ENCODE measurements at places on chromosomes 13 and 19.

GRCh38 chr19:23481043-23481442 lies 85.8 kb upstream of the ZNF91 start:
- DNase-seq, result no peak

DNA sequence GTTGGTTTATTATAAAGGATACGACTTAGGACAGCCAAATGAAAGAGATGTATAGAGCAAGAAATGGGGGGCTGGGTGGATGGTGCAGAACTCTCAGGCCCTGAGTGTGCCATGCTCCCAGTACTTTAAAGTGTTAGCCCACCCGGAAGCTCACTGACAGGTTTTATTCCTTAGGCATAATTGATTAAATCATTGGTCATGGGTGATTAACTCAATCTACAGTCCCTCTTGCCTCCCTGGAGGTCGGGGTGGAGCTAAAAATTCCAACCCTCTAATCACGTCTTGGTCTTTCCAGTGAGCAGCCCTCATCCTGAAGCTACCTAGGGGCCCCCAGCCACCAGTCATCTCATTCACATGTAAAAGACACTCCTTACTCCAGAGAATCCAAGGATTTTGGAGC lies 9.9 kb upstream of the LEUTX start:
- no peak for DNase-seq

DNA sequence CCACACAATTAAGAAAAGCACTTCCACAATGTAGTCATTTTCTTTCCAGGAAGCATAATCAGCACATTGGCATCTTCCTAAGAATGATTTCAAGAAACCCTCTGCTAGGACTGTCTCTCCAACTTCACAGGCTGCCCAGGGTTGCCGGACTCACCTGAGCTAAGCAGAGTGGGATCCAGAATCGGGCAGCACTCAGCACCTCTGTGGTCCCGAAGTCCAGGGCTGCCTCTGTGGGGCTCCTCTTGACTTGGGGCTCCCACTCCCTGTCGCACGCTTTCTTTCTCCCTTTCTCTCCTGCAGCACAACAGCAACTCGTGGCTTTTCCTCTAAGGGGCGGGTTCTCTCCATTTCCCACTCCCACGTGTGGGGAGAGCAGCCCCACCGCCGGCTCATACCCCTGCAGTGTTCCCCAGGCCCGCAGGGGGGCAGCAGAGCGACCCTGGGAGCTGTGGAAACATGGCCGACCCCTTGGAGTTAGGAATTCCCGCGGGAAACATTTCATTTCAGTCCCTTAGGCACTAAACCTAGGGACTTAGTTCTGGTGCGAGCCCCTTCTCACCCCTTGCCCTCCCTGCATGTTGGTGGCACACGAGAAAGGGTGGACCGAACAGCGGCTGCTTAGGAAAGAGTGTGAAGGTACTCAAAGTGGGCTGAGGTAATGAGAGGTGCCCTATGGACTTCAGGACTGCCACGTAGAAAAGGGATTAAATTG lies at the start of gene TMEM272:
Gene TMEM272, minus strand, starts transcription at position 316 of the 712 bp plus-strand sequence. CDS start 6,647 bp downstream, outside the sequence.
- no peak for DNase-seq

DNA sequence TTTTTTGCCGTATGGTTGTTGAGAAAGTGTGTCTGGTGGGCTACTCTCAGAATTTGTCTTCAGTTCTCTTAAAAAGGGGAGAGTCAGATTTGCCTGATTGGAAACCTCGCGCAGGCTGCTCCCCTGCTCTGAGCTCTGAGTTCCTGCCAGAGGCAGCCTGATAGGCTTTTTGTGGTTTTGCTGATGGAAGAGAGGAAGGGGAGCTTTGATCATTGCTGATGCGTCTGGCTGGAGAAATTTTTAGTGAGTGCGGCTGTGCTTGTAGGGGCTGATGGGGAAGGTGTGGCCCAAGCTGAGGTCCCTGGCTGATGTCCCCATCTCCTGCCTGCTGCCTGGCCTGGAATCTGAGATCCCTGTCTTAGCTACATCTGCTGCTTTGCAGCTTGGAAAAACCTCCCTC lies 2.8 kb downstream of the CHST8 start:
- DNase-seq, result no peak

DNA sequence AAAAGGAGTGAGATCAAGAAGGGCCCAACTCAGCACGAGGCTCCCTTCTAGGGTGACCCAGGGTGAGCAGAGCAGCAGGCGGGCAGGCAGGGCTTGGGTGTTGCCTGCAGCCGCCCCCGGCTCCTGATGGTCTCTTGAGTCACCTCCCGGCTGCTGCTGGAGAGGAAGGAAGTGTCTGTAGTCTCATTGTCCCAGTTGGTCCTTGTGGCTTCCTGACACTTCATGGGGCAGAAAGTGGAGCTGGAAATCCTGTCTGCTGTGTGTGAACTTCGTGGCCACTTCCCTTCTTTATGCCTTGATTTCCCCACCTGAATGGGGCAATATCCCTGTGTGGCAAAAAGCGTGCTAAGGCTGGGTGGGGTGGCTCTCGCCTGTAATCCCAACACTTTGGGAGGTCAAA lies 2.5 kb downstream of the MAP1S start:
- no peak for DNase-seq

- no peak for DNase-seq
Observed at GRCh38 chr13:95153647-95154412, 147.4 kb downstream of the ABCC4 start.

DNA sequence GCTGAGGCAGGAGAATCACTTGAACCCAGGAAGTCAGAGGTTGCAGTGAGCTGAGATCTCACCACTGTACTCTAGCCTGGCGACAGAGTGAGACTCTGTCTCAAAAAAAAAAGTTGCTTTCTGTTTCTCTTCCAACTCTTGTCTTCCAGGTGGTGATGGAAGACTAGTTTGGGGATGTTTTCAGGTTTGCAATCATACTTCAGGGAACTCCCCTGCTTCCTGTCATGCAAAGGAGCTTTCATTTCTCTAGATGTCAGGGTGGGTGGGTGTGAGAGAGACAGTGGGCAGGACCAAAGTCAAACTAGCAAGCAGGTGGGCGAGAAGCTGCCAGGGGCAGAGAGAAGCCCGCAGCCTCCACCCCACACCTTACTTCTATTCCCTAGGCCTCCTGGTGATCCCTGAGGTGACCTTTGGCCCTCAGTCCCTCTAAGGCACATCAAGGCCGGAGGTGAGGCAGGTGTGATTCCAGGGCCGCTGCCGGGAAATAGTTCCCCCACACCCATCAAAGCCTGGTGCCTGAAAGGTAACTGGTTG lies 25.7 kb downstream of the CCNE1 start:
- DNase-seq, result no peak

DNA sequence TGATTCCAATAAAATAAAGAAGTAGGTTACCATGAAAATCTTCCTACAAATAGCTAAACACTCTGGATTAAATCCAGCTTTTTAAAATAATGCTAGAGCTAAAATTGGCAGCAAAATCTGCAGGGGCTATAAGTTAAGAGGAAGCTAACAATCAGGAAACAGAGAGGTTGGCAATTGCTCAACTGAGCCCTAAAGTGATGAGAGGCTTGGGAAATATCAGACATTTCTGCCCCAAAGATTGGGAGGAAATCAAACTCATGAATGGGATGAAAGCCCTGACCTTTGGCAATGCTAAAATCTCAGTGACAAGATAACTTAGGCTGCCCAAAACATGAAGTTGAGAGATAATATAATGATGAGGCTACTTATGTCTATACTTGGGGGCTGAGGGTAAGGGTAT lies 1437.9 kb downstream of the EFNB2 start:
- no peak for DNase-seq

GRCh38 chr19:38830039-38830733 lies 1.4 kb downstream of the ECH1 start:
- DNase-seq, result no peak

GRCh38 chr19:10637894-10638293 lies 12.5 kb downstream of the SLC44A2 start:
- DNase-seq, result no peak

DNA sequence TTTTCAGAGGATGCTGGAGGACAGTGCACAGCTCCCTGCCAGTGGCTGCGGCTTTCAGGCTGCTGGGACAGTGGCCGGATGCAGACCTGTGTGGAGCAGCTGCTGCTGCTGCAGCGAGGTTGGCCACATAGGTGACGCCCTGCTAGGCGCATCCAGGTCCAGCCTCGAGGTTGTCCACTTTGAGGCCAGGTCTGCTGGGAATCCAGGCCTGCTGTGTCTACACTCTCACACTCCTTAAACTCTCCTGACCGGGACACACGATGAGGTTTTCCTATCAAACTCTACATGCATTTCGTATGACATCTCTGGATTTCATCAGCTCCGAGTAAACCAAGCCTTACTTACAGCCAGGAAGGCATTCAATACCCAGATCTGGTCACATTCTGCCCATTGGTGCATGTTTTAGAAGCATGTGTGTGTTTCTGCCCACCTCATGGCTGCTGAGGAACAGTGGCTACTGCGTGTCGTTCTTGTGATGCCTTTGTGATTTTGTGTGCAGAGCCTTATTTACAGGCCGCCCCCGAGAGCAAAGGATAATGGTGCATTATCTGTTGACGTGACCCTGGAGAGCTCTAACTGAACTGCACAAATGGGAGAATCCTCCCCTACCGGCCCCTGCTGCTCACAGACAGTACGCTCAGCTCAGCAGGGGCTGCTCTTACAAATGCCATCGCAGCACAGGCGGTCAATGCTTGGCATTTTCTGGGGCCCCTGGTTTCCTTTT lies 12.3 kb upstream of the MCF2L start:
- DNase-seq, result no peak

GRCh38 chr13:67841071-67841470 lies 610.9 kb upstream of the PCDH9 start:
- no peak for DNase-seq

- no peak for DNase-seq
Observed at GRCh38 chr13:70960841-70961443, 852.7 kb upstream of the KLHL1 start.

DNA sequence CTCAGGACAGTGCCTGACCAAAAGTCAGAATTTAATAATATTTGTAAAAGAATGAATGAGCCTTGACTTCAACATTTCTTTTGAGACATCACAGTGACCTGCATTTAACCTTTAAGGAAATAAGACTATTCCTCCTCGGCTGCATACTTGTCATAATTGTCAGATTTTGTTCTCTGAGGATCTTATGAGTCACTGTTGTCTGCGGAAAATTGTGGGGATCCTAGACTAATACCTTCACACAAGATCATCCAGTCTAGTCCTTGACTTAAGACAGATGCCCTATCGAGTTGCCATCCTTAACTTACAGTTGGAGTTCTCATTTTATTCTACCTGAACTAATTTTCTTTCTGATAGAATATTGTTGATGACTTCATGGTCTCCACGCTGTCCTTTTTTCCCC lies 198.4 kb downstream of the DLEU7 start:
- DNase-seq, result no peak

DNA sequence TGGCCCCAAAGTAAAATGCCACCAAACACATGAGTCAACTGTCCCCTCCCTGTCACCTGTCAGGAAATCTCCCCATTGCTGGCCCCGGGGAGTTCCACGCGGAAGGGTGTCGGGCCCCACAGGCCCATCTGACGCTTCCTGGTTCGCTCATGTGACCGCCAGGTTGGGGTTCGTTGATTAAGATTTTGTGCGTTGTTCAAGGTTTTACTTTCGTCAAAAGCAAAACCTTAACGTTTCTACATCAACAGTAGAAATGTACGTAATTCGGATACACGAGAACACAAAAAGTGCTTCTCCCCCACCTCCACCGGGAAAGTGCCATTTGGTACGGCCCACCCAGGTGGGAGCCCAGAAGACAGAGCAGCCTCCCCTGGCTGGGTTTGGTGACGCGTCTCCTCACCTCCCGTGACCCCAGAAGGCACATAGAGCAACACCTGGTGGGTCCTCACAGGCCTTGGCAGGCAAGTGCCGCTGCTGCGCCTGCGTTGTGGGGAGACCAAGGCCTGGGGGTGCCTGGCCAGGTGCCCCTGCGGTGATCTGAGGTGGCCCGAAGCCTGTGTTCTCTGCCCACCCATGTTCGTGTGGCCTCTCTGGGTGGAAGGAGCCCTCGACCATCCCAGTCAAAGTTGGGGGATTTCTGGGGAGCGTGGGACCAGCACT lies 161.6 kb downstream of the KDM4B start:
- no peak for DNase-seq

DNA sequence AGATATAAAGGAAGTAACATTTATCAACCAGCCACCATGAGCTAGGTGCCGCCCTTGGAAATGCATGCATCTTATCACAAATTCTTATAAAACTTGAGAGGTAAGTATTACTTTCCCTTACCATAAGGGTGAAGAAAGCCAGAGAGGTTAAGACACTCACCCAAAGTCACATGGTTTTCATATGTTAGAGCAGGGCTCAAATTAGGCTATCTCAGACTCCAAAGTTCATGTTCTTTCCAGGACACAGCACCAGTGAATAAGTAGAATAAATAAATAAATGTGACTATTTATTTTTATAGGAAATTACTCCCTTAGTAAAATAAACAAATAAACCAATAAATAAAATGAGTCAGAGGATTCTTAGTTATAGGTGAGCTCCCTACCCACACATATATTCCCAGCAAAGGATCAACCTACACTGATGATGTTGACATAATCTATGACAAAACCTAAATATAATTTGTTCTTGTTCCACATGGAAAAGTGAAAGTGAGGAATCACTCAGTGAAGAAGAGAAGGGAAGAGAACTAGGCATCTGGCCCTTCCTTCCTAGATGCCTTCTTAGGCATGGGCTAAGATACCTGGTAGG lies 27.2 kb downstream of the SPRY2 start:
- no peak for DNase-seq

DNA sequence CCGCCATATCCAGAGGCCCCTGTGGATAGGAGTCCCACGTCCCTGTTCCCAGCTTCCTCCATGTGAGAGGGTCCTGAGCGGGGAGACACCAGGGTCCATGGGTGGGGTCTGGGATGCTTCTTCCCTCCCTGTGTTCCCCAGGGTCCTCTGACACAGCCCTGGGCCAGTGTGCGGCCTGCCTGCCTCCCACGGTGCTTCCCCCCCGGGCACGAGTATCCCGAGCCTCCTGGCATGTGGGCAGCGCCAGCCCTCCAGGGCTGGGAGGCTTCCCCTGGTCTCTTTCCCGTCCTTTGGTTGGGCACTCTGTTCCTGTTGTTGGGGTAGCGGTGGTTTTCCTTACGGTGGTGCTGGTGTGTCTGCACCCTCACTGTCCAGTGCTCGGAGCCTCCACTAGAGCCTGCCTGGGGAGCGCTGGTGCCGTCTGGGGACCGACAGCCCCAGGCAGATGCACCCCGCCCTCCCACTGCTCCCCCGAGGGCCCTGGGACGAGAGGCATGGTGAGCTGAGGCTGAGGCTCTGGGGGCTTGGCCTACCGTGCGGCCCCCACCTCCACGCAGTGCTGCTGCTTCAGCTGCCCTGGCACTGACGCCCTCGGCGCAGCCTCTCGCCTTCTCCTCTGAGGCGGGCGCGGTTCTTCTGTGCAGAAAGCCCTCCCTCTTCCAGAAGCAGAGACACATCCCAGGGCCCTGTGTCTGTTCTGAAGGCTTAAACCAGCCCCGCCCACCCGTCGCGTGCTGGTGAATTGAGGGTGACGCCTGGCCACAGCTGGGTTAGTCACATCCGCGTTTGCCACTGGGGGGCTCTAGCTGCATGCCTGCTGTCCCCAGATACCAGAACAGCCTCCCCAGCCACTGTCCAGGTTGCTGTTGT lies 27.9 kb downstream of the PLEKHJ1 start:
- DNase-seq, result no peak

All from iPS DF 19.7 (cell line).